ENCODE measurements at places on chromosomes 1 and 21. TPM values are rescaled to one million over a fixed set of nuclear protein-coding genes. Genes with fewer than 3 reads are reported as not detected.

NR5A2 gene
- 24.8 TPM for polyA plus RNA-seq

SPRR5 gene
- not detected for polyA plus RNA-seq

- no peaks in the 10 kb centered on the region for H3K36me3 ChIP-seq
- DNase-seq: no peak
Measured at GRCh38 chr21:39850333-39850732, 16.9 kb upstream of the PCP4 start.

- peaks cover 33% of the 10 kb centered on the region for H3K27me3 ChIP-seq
- peaks cover 19% of the 10 kb centered on the region for H3K4me1 ChIP-seq
- no peak overlapping the region for H3K27ac ChIP-seq
- peak overlapping the region; percentile 37 for H3K4me3 ChIP-seq
- DNase-seq: no peak
- H3K36me3 ChIP-seq: no peaks in the 10 kb centered on the region
Measured at GRCh38 chr1:90717665-90718410, 736 bp upstream of the BARHL2 start.

DNA sequence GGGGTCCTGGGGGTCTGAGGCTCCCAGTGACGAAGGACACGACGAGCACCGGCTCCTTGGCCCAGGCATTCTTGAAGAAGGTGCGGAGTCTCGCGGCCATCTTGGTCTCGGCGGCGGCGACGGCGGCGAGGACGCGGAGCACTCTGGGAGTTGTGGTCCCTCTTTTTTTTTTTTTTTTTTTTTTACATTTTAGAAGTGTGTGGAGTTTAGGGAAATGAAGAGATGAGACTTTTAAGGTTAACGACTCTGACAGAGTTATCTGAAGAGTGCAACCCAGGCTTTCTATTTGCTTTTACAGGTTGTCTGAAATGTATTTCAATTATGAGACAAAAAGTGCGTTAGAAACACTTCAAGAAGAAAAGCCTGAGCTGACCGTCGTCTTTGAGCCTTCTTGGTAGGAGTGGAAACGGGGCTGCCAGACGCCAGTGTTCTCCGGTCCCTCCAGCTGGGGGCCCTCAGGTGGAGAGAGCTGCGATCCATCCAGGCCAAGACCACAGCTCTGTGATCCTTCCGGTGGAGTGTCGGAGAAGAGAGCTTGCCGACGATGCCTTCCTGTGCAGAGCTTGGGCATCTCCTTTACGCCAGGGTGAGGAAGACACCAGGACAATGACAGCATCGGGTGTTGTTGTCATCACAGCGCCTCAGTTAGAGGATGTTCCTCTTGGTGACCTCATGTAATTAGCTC, 9.7 kb downstream of the OR2B11 start:
- no peak for DNase-seq
- H3K27me3 ChIP-seq: no peaks in the 10 kb centered on the region
- H3K4me1 ChIP-seq: peaks cover 5% of the 10 kb centered on the region
- H3K36me3 ChIP-seq: no peaks in the 10 kb centered on the region

Data from liver (tissue), 10 donors.